T-helper 17 cell (primary cell): ENCODE measurements at places on chromosomes 2 and 18. TPM values are rescaled to one million over a fixed set of nuclear protein-coding genes. Genes with fewer than 3 reads are reported as not detected.

DNA sequence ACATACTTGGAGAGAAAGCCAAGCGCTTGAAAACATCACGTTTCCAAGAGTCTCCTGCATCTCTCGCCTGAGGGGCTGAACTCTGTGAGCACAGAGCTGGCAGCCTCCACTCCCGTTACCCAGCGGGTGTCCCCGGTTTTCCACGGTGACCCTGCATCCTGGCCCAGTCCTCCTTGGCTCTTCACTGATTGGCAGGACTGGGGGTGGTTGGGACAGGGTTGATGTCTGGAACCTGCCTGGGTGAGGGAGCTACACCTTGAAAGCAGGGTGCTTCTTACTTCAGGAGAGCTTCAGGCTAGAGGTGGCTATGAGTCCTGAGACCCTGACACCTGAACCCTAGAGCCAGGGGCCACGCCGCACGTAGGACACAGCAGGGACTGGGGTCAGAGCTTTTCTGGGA lies 234.1 kb downstream of the DYSF start:
- no peak for DNase-seq

DNA sequence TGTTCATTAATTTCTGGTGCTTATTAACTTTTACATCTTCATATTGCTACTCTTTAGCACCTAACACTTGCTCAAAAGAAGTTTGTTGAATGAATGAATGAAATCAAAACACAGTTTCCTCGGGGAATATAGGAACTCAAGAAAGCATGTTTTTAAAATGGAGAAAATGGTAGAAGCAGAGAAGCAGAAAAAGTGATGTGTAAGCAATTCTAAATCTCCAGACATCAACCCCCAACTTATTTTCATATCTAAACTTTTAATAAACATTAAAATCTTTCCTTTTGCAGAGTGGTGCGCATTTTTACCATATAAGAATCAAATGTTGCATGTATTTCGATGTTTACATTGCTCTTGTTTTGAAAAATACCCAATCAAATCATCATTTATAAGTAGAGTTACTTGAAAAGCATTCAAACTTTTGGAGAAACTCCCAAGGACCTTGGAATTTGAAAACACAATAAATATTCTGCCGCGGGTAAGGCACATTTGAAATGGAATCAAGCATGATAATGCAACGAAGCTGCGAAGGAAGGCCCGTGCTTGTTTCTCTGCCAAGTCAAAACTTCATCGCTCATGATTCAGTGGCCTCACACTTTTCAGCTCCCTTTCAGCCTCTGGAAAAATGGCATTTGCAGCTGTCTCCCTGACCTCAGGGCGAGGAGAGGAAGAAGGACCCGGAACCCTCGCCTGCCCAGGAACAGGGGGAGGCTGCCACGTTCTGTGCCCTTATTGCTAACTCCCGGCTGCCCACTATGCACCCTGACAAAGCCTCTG lies 26.7 kb upstream of the SMIM21 start:
- DNase-seq, result no peak

CPLX4 gene
- total RNA-seq, result not detected

NCKAP1 gene
- 13.9 TPM for total RNA-seq

EPB41L5 gene
- 2.8 TPM for total RNA-seq
